ENCODE measurements at places on chromosomes 5 and 9.

GRCh38 chr5:149886060-149886459 lies 58.5 kb downstream of the PDE6A start:
- no peak for DNase-seq

DNA sequence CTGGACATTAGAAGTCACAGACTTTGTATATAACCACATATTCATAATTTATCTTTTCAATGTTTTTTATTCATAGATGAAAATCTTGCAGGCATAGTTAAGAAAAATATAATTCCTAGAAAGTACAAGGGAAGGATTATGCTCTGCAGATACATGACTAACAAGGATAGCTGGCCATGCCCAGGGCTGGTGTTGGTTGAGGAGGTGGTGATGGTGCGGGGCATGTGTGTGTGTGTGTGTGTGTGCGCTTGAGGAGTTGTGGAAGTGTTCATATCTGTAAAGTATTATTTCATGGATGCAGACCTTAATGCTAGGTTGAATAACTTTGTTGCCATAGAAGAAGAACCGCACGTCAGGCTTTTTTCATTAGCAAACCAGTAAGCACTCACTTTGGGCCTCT lies 1.3 kb downstream of the S1PR3 start:
- no peak for DNase-seq

DNA sequence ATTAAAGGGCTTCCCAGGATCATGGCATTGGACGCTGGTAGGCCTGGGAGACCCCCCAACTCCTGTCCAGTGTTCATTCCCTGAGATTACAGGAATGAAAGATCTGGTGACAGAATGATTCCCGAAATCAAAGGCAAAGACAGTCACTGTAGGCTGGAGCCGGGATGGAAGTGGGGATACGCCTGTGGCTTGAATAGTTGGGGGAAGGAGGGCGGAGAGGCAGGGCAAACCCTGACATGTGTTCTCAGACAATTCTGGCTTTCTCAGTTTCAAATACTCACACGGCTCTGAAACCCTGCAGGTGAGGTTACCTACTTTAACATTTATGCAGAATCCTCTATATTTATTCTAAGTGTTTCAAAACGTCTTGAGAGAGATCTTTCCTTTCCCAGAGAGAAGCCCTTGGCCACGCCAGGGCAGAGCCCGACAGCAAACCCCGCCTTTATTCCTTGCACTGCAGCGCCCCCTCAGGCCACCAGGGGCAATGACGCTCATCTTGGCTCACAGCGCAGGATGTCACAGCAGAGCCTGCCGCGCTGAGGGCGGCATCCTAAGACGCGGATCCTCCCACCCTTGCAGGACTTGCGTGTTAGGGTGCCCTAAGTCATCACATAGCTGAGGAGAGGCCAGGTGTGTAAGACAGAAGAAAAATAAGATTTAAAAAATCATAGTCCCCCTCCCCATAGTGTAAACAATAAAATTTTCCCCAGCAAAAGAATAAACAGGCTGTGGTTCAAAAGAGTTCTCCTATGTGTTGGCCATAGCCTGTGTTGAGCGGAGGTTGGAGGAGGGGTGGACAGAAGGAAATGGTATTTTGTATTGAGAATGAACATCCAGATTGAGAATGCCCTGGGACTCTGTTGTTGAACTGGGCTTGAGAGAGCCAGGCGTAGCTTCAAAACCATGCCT lies 284.5 kb downstream of the NTRK2 start:
- DNase-seq: peak; percentile 58

GRCh38 chr5:39775086-39775796 lies 350.5 kb upstream of the DAB2 start:
- no peak for DNase-seq

DNA sequence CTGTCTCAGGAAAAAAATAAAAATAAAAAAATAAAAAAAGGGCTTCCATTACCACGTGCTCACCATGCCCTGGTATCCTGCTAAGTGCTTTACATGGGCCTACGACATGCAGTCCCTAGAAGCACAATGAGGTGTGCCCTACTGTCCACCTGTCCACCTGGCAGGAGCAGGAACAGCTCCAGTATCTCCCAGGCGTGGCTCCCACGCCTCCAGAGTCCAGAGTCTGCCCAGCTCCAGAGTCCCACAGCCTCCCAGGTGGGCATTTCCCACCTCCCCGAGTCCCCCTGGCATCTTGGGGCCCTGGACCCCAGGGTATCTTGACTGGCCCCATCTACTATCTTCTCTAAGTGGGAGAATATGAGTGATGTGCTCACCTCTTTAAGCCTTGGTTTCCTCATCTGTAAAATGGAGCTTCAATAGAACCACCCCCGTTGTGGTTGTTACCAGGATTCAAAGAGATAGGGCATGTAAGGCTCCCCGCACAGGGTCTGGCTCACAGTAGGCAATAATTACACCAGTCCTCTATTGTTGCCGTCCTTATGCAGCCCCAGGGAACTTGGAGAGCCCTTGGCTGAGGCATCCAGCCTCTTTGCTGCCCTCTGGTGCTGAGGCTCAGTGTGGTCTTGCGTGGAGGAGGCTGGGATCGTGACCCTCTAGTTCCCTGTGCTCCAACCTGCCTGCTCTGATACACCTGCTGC lies 8.9 kb downstream of the CXCL14 start:
- no peak for DNase-seq
